ENCODE measurements at places on chromosomes 2 and 18. TPM values are rescaled to one million over a fixed set of nuclear protein-coding genes. Genes with fewer than 3 reads are reported as not detected.

GRCh38 chr2:160657196-160657595 lies 163.6 kb upstream of the RBMS1 start:
- DNase-seq: no peak

- DNase-seq: no peak
Observed at GRCh38 chr2:65727381-65727780, 295.0 kb upstream of the SPRED2 start.

- no peak for DNase-seq
Observed at GRCh38 chr2:170711196-170711773, 3.9 kb upstream of the SP5 start.

- no peak for DNase-seq
Observed at GRCh38 chr2:130391872-130392670, 36.2 kb downstream of the PTPN18 start.

- no peak for DNase-seq
Observed at GRCh38 chr2:8539743-8540551, 141.9 kb upstream of the ID2 start.

Gene COLEC12
- 35.0 TPM for total RNA-seq
